RPMI7951 (cell line): ENCODE measurements at places on chromosomes 6 and 20. TPM values are rescaled to one million over a fixed set of nuclear protein-coding genes. Genes with fewer than 3 reads are reported as not detected.
A peak's percentile ranks its signal among the peaks of the same experiment; 100 is the strongest.

Gene PPP1R3G
- 0.60 and 2.0 TPM in 2 replicates for total RNA-seq

Gene SAMD10
- 1.6 and 1.9 TPM in 2 replicates for total RNA-seq

Gene BTNL2
- total RNA-seq, result not detected in 2 replicates

Gene QKI
- total RNA-seq, result 147 and 192 TPM in 2 replicates

Gene CLPSL1
- total RNA-seq, result not detected in 2 replicates

Gene CLVS2
- not detected in 2 replicates for total RNA-seq

Gene PCED1A
- 18.9 and 31.5 TPM in 2 replicates for total RNA-seq

- no peak for DNase-seq
Measured at GRCh38 chr6:41451515-41452163, 94.5 kb upstream of the FOXP4 start.

DNA sequence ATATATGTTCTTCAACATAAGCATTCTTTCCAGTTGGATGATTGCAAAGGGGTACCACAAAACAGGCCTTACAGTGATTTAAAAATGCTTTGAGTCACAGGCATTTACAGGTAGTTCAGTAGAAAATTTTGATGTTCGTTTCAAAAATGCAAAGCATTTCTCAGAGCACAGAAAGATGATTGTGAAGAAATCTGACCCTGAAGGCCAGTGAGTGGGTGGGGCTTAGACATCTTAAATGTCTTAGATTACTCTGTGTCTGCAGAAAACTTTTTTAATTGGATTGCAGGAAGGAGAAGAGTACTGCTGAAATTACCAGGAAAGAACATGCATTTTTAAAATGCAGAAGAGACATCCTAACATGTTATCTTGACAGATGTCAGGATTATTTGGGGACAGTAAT is 268.3 kb downstream of the CDKAL1 start:
- DNase-seq, result peak; percentile 11

- DNase-seq, result no peak
Measured at GRCh38 chr6:33719326-33719987, 8.0 kb upstream of the UQCC2 start.

- no peak for DNase-seq
Measured at GRCh38 chr6:36110050-36110449, 20.3 kb upstream of the MAPK13 start.

GRCh38 chr6:124658053-124658452 is 304.2 kb upstream of the RNF217 start:
- no peak for DNase-seq

GRCh38 chr6:92647630-92648029 is 771.7 kb downstream of the EPHA7 start:
- DNase-seq, result no peak

DNA sequence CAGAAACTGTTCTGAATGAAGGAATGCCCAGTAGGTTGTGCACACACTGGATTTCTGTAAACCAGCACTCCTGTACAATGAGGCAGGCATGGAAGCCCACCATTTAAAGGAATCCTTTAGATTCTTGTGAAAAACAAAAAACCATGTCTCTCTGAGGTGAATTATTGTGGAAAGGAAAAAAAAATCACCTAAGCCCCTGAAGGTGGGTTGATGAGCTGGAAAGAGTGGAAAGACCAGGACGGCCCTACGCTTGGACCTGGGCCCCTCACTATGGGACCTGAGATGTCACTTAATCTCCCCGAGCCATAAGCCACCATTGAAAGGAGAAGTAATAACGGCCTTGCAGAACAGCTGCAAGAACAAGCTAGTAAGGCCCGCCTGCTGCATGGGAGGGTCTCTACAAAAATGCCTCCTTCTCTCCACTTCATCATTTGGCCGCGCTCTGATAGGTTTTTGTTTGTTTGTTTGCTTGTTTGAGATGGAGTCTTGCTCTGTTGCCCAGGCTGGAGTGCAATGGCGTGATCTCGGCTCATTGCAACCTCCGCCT is 68.8 kb downstream of the RAB44 start:
- no peak for DNase-seq

GRCh38 chr20:11993886-11994461 is 76.3 kb downstream of the BTBD3 start:
- DNase-seq, result no peak

GRCh38 chr6:150201285-150201684 is 58.4 kb downstream of the PPP1R14C start:
- no peak for DNase-seq

- DNase-seq, result peak; percentile 14
Measured at GRCh38 chr20:5316188-5317158, at the start of gene PROKR2. PROKR2 (minus strand) TSS chr20:5316954; CDS start chr20:5314369, 2,585 bp downstream.

DNA sequence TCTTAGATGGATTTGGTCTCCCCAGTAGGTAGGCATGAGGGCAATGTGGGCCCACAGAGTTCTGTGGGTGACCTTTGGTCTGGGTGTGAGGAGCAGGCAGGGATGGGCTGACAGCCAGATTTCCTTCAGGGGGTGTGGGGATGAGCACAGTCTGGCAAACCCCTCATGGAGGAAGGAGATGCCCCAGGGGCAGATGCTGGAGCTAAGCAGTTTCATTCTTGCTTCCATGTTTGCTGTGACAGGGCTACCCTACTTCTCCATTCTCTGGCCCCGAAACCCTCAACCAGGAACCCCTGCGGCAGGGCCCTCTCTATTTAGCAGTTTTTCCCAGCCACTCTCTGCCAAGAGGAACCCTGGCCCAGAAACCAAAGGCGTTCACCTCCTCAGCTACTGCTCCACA is 40.4 kb downstream of the GCLC start:
- no peak for DNase-seq

DNA sequence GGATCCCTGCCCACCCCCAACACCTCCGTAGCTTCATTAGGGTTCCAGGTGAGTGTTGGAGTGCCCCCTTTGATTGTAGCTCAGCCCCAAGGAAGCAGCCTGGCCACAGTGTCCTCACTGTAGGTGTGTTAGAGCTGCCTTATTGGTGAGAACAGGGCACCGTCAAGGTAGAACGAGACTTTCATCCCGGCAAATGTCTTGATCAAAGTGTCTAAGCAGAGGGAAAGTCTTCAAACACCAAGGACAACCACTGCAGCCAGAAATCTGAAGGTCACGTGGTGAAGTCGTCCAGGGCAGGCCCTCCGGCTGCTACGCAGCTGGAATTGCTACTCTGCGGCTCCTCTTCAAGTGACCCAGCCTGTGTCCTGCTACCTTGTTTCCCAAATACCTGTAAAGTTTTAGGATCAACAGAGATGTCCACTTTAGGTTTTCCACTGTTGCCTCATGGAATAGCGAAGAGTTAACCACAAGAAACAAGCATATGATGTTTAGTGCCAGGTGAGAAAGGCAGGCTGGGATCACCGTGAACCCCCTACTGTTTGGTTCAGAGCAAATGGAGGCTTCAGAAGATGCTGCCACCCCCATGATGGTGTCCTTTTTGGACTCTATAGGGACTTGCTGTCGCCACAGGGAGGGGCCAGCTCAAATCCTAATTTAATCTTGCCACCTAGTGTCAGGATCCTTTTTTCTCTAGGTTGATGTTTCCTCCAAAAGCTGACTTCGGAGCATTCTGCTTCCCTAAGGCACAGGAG is 1.7 kb upstream of the DLL1 start:
- peak; percentile 50 for DNase-seq

- DNase-seq, result no peak
Measured at GRCh38 chr20:40692240-40693011, 3.4 kb upstream of the MAFB start.

DNA sequence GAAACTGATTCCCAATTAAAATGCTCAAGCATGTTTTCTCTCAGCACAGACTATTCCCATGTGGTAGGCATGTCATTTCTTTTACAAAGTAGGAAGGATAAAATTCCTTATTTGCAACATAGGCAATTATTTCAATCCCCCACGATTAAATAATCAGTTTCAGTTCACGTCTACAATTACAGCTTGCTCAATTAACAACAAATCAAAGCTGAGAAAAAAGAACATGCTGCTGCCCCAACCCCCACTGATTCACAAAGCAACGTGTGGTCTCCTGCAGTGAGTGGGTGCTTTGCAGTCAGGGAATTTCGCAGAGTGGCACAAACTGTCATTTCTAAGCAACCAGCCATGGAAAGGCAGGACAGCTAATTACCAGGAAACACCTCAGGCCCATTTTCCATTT is 17.0 kb downstream of the RNASET2 start:
- DNase-seq, result no peak
